ENCODE measurements at places on chromosomes 5 and 9. TPM values are rescaled to one million over a fixed set of nuclear protein-coding genes. Genes with fewer than 3 reads are reported as not detected.

The N4BP3 gene
- 2.8 TPM for total RNA-seq

The NDUFB6 gene
- total RNA-seq: 60.4 TPM

The TNFSF8 gene
- not detected for total RNA-seq

The CDKN2B gene
- 1.2 TPM for total RNA-seq

The SLC25A2 gene
- total RNA-seq: not detected

The ZNF366 gene
- under 0.01 TPM for total RNA-seq

The CMBL gene
- total RNA-seq: 19.3 TPM

The ADRB2 gene
- total RNA-seq: 0.65 TPM

Measured in epithelial cell of alveolus of lung (primary cell).